Stimulated activated CD8-positive, alpha-beta memory T cell treated with anti-CD3 and anti-CD28 coated beads, Interleukin-15, amount 100 ng/mL, for 4 hours (primary cell): ENCODE measurements at places on chromosomes 2 and 18.
A peak's percentile ranks its signal among the peaks of the same experiment; 100 is the strongest.

DNA sequence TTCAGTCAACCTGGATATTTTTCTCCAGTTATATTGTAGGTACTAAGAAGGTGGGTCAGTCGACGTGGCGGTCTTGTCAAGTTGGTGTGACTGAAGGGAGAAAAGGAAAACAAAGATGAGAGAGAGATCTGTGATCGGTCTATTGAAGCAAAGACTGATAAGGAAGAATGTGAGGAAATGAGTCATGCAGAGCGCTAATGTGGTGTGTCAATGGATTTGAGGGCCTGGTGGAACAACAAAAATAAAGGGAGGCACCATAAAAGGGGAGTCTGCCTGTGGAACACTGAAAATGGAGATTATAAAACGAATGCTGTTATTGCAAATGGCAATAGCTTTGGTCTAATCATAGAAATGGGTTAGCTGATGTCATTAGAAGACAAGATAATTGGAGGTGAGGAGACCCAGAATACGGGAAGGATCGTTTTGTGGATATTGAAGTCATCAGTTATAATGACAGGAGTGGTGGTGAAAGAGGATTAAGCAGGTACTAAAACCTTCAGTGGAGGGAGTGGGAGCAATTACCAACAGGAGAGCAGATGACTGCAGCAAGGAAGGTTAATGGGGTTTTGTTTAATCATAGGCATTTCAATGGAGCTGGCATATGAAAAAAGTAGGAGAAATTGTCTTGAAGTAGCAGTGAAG, 599.1 kb upstream of the FSHR start:
- no peak for DNase-seq

- DNase-seq, result peak; percentile 41
These were observed 66.7 kb upstream of the HAAO start for GRCh38 chr2:42859006-42859552.

DNA sequence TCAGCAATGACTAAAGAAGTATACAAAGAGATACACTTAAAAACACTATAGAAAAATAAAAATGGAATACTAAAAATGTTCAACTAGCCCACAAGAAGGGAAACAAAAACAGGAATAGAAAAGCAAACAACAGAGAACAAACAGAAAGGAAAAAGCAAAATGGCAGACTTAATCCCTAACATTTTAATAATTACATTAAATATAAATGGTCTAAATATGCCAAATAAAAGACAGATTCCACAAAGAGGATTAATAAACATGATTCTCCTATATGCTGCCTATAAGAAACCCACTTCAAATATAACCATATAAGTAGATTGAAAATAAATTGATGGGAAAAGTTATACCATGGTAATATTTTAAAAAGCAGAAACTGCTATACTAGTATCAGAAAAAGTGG, 83.5 kb upstream of the GPR45 start:
- DNase-seq, result no peak

GRCh38 chr2:47221946-47222345, 66.8 kb upstream of the STPG4 start:
- DNase-seq, result no peak

- no peak for DNase-seq
These were observed 16.4 kb downstream of the TNFRSF11A start for GRCh38 chr18:62341473-62341872.

- no peak for DNase-seq
These were observed 249.2 kb upstream of the SLC39A10 start for GRCh38 chr2:195407783-195408182.

DNA sequence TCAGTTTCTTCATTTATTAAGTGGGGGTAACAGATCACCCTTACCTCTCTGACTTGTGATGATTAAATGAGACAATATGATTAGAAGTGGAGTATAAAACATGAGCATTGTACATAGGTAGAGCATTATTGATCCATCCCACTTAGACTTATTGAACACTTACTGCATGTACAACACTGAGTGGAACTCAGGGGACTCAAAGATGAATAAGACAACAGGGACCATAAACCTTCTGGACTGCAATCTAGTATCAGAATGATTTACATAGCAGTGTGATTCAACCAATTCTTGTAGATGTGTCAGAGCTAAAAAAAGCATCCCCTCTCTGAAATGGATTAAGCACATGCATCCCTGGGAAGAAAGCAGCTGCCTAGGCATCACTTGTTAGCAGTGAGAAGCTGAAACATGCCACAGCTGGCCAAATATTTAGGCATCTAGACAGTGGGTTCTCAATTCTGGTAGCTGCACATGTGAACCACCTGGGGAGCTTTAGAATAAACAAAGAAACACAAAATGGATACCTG, 111.5 kb downstream of the CYRIA start:
- DNase-seq, result no peak

DNA sequence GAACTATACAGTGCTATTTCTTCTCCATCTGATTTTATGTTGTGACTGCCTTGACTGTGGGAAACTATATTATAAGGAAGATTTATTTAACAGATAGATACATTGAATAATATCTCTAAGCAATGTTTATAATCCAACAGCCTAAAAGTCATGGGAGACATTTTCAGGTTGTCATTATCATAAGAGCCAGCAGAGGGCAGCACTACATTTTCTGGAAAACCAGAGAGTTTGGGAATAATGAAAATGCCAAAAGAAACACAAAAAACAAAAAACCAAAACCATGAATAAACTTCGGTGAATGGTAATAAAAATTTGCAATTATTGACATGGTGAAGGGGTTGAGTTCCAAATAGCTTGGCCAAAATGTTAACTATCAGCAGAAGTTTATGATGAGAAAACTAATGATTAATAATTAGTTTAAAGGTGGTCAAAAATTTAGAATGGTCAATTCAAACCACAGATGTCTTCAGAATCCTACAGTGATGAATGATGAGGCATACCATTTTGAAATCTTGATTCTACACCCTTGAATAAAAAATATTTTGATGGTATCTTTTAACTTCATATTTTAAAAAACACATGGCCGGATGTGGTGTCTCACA, 4.7 kb downstream of the EEF1B2 start:
- no peak for DNase-seq

DNA sequence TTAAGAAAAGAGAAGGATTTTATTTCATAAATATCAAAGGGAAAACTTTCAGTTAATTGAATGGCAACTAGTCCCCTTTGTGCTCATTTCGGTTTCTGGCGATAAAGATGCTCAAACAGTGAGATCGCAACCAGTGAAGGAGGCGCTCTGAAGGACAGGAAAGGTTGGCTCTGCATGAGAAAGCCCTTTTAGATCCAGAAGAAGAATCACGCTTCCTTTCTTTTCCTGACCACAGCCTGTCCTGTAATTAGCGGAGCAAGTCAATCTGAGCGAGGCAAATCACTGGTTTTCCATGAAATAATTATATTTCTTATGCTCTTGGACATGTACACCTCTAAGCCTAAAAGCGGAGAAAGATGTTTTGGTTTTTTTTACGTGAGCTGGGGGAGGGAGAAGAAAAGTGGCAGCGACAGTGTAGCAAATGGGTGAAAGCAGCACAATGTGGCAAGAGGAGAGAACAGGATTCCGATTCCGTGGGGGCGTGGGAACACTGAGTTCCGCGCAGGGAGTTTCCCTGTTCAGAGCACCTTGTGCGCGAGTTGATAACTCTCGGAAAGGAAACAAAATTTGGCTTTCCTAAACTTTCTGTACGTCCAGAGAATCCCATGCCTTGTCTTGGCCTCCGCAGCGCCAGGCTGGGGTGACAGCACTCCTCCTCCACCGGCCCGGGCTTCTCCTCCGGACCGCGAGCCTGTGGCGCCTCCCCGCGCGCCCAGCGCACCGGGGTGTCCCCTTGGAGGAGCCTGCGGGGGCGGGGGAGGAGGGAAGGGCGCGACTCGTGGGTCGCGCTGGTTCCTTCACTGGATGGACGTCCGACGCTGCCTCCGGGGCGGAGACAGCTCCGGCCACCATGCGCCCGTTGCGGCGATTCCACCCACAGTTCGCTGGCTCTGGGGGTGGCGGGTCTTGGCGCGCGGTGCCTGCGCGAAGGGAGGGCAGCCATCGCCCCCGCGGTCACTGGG, 620 bp upstream of the SLC9A2 start:
- no peak for DNase-seq

DNA sequence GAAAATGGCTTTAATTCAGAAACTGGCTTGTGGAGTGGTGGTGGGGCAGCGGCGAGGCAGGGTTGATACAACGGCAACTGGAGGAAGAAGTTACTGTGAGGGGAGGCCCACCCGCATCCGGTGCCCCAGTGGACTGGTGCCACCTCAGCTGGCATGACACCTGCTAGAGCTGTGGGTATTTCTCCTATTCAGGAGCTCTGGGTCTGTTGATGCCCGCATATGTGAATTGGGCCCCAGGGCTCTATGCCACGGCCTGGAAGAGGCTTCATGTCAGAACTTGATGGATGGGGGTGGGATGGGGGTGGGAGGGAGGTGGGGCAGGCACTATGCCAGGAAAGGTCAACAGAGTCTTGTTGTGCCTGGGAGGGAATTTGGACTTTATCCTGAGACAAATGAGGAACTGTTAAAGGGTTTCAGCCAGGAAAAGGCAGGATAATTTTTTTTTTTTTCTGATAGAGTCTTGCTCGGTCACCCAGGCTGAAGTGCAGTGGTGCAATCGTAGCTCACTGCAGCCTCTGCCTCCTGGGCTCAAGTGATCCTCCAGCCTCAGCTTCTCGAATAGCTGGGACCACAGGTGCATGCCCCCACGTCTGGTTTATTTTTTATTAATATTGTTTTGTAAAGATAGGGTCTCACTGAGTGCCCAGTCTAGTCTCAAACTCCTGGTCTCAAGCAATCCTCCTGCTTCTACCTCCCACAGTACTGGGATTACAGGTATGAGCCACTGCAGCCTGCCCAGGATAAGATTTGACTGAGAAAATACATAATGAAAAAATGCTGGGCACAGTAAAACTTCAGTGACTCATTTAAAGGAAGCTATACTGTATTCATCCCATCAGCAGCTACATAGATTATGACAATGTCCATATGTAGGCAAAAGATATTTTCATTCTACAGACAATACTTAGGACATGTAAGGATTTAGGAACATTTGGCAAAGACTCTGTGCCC, 52.6 kb downstream of the SH2D6 start:
- DNase-seq, result no peak

DNA sequence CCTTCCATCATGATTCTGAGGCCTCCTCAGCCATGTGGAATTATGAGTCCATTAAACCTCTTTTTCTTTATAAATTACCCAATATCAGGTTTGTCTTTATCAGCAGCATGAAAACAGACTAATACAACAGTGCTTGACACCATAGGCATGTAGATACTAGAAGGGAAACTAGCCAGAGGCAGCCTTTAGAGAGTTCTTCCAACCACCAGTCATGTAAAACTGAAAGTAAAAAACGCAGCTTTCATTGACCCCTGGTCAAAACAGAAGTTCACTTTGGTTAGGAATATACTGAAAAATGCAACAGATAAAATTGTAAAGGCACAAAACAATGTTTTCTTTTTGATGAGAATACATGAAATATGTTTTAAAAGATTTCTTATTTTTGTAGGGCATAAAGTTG, 122.8 kb upstream of the L3MBTL4 start:
- no peak for DNase-seq

- no peak for DNase-seq
These were observed 854.0 kb upstream of the LRRTM1 start for GRCh38 chr2:81158505-81158904.

GRCh38 chr2:27869763-27870162, 20.4 kb downstream of the RBKS start:
- DNase-seq, result no peak

GRCh38 chr18:51074605-51075004, 44.6 kb downstream of the SMAD4 start:
- no peak for DNase-seq

- DNase-seq, result no peak
These were observed 337.0 kb downstream of the RAD51AP2 start for GRCh38 chr2:17181051-17181752.

GRCh38 chr2:60311524-60311923, 241.9 kb downstream of the BCL11A start:
- DNase-seq, result no peak

GRCh38 chr2:162113088-162113775, 38.8 kb downstream of the GCG start:
- DNase-seq, result no peak
